Fibroblast of upper back skin (primary cell): ENCODE measurements at places on chromosomes 5 and 9.
A peak's percentile ranks its signal among the peaks of the same experiment; 100 is the strongest.

GRCh38 chr5:124110942-124111341, 599.0 kb downstream of the CSNK1G3 start:
- DNase-seq: no peak

DNA sequence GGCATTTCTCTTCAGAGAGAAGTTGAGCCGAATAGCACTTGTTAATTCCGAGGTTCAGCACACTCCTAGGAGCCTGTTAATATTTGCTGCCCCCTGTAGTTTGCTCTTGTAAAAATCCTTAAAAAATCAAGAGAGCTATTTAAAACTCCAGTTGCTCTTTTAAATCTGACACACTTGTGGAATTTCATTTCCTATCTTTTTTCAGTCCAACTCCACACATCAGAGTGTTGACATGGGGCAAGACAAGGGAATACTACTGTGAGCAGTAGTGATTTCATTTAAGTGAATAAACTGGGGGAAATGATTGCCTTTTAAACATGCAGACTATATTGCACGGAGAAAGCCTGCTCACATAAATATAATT, 1096.3 kb upstream of the DMAC1 start:
- peak; percentile 68 for DNase-seq

GRCh38 chr5:118407958-118408357, 580.4 kb downstream of the DTWD2 start:
- peak; percentile 9 for DNase-seq

- DNase-seq: no peak
Measured at GRCh38 chr9:83431101-83432060, 106.8 kb downstream of the FRMD3 start.

DNA sequence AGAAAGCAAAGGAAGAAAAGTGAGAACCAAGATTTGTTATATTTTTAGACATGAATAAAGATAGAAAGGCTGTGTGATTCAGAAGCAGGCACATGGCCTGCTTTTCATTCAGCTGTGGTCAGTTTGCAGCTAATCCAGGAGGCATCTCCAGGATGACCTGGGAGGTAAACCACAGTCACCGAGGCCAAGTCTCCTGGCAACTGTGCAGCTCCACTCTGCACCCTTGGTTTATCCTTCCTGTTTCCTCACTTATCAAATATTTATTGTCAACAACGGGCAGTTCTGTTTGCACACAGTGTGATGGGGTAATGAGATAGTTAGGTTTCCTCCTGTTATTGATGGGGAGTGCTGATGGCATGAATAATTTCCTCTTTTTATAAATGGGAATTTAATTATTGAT, 243.0 kb downstream of the PSAT1 start:
- DNase-seq: peak; percentile 80

GRCh38 chr5:64666078-64666477, 24.2 kb upstream of the SHISAL2B start:
- DNase-seq: peak; percentile 14

- no peak for DNase-seq
Measured at GRCh38 chr5:62686692-62687091, 108.1 kb downstream of the LRRC70 start.
